Endothelial cell (in vitro differentiated cells): ENCODE measurements at places on chromosomes 1 and 21. TPM values are rescaled to one million over a fixed set of nuclear protein-coding genes. Genes with fewer than 3 reads are reported as not detected.

DNA sequence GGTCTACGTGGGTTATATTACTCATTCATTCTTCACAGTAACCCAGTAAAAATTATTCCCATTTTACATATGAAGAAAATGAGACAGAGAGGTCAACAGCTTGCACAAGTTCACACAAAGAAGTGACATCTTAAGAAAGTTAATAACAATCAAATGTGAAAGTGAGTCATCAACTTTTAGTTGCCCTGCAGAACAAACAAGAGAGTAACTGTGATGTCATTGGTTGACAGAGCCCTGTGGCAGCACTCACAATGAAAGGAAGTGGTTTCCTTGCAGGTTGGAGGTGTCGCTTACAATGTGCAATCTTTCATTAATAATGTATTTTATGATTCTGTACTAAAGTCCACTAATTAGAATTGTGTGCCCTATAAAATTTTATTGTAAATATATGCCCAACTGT is 369.6 kb downstream of the RYR2 start:
- peak overlapping the region; percentile 91 for H3K27ac ChIP-seq
- no peaks in the 10 kb centered on the region for H3K27me3 ChIP-seq
- peaks cover 10% of the 10 kb centered on the region for H3K4me1 ChIP-seq

- no peaks in the 10 kb centered on the region for H3K36me3 ChIP-seq
- no peaks in the 10 kb centered on the region for H3K4me1 ChIP-seq
- DNase-seq: no peak
- peaks cover 7% of the 10 kb centered on the region for H3K27me3 ChIP-seq
- no peak overlapping the region for H3K4me3 ChIP-seq
- no peak overlapping the region for H3K27ac ChIP-seq
These were observed 3.3 kb upstream of the FMOD start for GRCh38 chr1:203354246-203354645.

- H3K4me3 ChIP-seq: no peak overlapping the region
- peaks cover 23% of the 10 kb centered on the region for H3K4me1 ChIP-seq
- peaks cover 8% of the 10 kb centered on the region for H3K36me3 ChIP-seq
- H3K27ac ChIP-seq: no peak overlapping the region
- peaks cover 13% of the 10 kb centered on the region for H3K27me3 ChIP-seq
- no peak for DNase-seq
These were observed 4.3 kb downstream of the AGRN start for GRCh38 chr1:1024149-1024770.

GRCh38 chr1:226670073-226670472 is 69.0 kb downstream of the ITPKB start:
- DNase-seq: no peak
- H3K4me1 ChIP-seq: peaks cover 82% of the 10 kb centered on the region
- no peak overlapping the region for H3K27ac ChIP-seq
- H3K4me3 ChIP-seq: no peak overlapping the region
- peaks cover 17% of the 10 kb centered on the region for H3K27me3 ChIP-seq

The IQGAP3 gene
- total RNA-seq: 13.1 TPM

- no peaks in the 10 kb centered on the region for H3K27me3 ChIP-seq
- peaks cover 4% of the 10 kb centered on the region for H3K4me1 ChIP-seq
- DNase-seq: no peak
These were observed 439.8 kb upstream of the RUNX1 start for GRCh38 chr21:35488946-35489345.

The SLC25A33 gene
- 4.2 TPM for total RNA-seq

- no peak overlapping the region for H3K27ac ChIP-seq
- H3K4me1 ChIP-seq: no peaks in the 10 kb centered on the region
- no peak for DNase-seq
- no peak overlapping the region for H3K4me3 ChIP-seq
These were observed 111.0 kb downstream of the EDEM3 start for GRCh38 chr1:184643661-184644060.

- no peak overlapping the region for H3K4me3 ChIP-seq
- H3K4me1 ChIP-seq: no peaks in the 10 kb centered on the region
- DNase-seq: no peak
These were observed 1699.1 kb downstream of the BRINP3 start for GRCh38 chr1:188778578-188778977.

GRCh38 chr1:179447489-179447888 is 81.7 kb downstream of the AXDND1 start:
- no peaks in the 10 kb centered on the region for H3K27me3 ChIP-seq
- H3K27ac ChIP-seq: no peak overlapping the region
- peak; percentile 25 for DNase-seq

The RSPH1 gene
- total RNA-seq: 0.82 TPM

GRCh38 chr1:97164276-97164639 is 442.7 kb downstream of the PTBP2 start:
- H3K36me3 ChIP-seq: no peaks in the 10 kb centered on the region
- no peak for DNase-seq
- peaks cover 2% of the 10 kb centered on the region for H3K27me3 ChIP-seq
- no peak overlapping the region for H3K4me3 ChIP-seq
- H3K27ac ChIP-seq: no peak overlapping the region

The FHL3 gene
- total RNA-seq: 142 TPM

DNA sequence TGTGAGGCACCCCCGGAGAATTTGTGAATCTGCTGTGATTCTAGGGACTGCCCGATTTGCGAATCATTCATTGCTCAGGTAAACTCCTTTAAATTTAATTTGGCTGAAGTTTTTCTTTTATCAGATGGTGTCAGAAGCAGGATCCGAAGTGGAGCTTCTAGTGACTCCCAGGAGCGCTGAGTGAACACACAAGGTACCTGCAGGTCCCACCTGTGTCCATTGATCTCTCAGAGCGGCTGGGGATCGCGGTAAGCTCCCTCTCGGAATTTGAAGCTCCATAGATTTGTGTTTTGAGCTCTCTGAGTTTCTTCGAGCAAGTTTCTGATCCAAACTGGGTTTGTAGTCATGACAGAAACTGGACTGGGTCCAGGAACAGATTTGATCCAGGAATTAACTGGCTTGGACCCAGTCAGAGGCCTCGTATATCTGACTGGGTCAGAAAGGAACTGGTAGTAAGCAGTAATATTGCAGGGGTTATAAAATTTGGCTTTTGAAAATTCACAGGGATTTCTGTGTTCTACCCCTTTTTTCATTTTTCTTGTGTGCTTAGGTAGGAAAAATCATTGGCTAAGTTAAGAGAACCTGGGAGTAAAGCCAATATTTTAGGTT is 56.2 kb upstream of the EDEM3 start:
- H3K27me3 ChIP-seq: no peaks in the 10 kb centered on the region
- H3K36me3 ChIP-seq: no peaks in the 10 kb centered on the region
- H3K27ac ChIP-seq: no peak overlapping the region
- H3K4me3 ChIP-seq: no peak overlapping the region

GRCh38 chr1:162562470-162562828 is 927 bp downstream of the UAP1 start:
- H3K4me1 ChIP-seq: peaks cover 26% of the 10 kb centered on the region
- H3K27me3 ChIP-seq: peaks cover 10% of the 10 kb centered on the region
- H3K36me3 ChIP-seq: peaks cover 6% of the 10 kb centered on the region
- peak overlapping the region; percentile 37 for H3K27ac ChIP-seq
- peak overlapping the region; percentile 96 for H3K4me3 ChIP-seq

DNA sequence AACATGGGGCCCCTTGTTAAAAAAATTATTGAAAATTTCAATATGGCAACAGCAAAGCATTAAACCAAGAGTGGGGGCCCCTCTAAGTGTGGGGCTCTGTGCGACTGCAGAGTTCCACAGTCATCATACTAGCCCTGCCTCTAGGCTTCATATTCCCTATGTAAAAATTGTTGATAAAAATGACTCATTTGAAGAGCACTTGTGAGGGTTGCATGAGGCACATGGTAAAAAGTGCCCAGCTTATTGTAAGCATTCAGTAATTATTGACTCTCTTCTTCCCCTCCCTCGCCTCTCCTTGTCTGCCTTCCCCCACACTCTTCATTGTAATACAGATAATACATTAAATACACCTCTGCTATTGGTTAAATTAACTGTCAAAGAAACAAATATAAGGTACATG is 86.7 kb upstream of the PTBP2 start:
- H3K4me1 ChIP-seq: no peaks in the 10 kb centered on the region
- no peak for DNase-seq
- no peak overlapping the region for H3K27ac ChIP-seq
- H3K36me3 ChIP-seq: no peaks in the 10 kb centered on the region
- H3K27me3 ChIP-seq: no peaks in the 10 kb centered on the region

The CA14 gene
- total RNA-seq: 6.3 TPM

The PHACTR4 gene
- 56.6 TPM for total RNA-seq

GRCh38 chr1:155199792-155200191 is 7.9 kb downstream of the THBS3 start:
- peaks cover 32% of the 10 kb centered on the region for H3K36me3 ChIP-seq
- no peak for DNase-seq
- H3K4me3 ChIP-seq: peak overlapping the region; percentile 18
- H3K4me1 ChIP-seq: peaks cover 14% of the 10 kb centered on the region

The AMIGO1 gene
- 1.2 TPM for total RNA-seq

The RNU1-2 gene
- 3,428 TPM for total RNA-seq

The NTMT2 gene
- not detected for total RNA-seq
